ENCODE measurements at places on chromosomes 13 and 19. TPM values are rescaled to one million over a fixed set of nuclear protein-coding genes. Genes with fewer than 3 reads are reported as not detected.

The GPR32 gene
- not detected for total RNA-seq

The CAPS gene
- 34.0 TPM for total RNA-seq

DNA sequence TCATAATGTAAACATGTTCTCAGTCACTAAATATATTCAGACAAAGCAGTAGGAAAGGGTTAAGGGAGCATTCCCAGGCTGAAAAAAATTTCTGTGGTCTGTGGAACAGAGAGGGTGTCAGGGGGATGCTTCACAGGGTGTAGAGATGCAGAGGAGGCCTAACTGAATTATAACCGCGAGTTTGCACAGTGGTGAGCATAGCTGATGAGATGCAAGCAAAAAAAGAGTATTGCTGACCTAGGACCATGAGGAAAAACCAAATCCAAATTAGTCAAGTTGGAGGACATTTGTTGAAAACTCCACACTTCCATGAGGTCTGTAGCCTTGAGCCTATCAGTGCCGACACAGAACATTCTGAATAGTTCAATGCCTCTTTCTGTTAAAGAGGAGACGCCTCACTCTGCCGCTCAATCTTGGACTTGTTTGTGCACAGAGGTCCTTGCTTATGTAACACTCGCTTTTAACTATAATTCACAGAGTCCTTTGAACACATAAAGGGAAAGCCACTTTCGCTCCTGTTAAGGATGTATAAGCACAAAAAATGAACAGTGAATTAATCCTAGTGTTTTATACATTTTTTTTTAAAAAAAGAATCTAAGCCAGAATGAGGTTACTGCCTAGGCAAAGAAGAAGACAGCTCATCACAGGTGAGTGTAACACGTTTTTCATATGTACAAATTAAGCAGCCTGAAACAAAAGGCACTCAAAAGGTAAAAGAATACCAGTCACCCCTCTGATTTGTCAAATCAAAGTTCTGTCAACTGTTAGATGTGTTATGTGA is 25.8 kb upstream of the INTS6 start:
- no peak for DNase-seq

- no peak for DNase-seq
These were observed 933 bp upstream of the UQCR11 start for GRCh38 chr19:1606138-1606651.

DNA sequence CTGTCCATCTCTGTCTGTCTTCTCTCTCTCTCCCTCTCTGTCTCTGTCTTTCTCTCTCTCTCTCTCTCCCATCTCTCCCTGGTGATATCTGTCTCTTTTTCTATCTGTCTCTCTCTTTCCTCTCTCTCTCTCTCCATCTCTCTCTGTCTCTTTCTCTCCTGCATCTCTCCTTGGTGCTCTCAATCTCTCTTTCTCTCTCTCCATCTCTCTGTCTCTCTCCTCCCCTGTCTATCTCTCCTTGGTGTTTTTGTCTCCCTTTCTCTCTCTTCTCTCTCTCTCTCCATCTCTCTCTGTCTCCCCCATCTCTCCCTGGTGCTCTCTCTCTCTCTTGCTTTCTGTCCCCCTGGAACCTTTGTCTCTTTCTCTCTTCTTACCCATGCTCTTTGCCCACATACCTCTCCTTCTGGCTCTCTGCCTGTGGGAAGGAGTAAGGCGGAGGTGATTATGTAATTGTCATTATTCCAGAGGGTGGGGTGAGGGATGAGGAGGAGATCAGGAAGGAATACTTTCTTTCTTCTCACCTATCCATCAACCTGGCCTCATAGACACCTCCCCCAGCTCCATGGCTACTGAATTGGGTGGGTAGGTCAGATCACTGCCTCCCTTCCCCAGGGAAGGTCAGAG is 30.9 kb upstream of the CYP2B6 start:
- DNase-seq, result no peak

DNA sequence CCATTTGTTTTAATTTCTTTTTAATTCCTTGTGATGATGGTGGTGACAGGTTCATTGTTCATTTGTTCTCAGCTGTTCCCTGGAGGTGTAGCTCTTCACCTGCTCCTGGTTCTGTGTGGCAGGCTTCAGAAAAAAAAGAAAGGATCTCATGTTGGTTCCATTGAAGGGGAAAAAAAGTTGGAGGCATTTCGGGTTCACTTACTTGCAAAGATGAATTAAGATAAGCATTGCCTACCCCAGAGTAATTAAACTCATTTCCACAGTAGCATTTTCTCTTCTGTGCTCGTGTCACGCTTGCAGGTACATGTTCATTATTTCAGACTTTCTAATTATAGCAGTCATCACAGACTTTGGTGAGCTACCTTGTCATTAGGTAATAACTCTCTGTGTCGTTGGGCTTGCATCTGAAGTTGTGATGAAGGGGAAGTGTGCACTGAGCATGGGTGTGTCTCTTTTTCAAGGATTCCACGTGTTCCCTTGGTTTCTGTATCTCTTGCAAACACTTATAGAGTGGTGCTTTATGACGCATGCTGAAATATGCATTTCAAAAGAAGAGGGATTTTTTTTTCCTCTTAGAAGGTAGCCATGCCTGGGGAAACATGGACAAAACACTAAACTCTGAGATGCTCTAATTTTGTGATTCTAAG is 69.1 kb downstream of the MTUS2 start:
- DNase-seq, result no peak
